ENCODE measurements at places on chromosomes 2 and 18.

DNA sequence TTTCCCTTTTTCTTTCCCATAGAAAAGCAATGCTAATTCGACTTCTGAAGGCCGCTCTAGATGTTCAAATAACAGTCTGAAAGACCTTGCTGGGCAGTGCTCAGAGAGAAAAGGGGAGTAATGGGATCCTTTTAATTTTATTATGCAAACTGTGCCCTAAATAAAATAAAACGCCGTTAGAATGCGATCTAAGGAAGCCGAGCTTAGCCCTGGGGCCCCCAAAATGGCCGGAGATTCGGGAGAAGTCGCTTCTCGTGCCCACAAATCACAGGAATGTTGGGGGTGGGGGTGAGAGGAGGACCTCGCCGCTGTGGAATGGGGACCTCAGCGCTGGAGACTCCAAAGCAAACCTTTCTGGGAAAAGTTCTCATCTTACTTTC lies 8.4 kb upstream of the POU3F3 start:
- no peak for DNase-seq

DNA sequence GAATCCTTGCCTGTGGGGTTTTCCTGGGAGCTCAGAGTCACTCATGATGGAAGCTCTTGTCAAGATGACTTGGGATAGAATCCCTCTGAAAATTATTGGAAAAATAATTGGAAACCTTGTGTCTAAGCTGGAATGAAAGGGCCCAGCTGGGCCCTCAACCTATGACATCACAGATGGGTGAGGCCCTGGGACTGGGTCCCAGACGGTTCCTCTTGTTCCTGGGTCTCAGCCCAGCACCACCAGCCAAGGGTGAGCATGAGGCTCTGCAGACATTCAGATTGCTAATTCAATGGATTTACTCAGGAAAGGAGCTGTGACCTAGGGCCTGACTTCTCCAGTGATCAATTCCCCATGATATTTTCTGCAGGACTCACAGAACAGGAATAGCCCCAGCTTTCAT lies 188.3 kb upstream of the MYT1L start:
- DNase-seq: no peak

DNA sequence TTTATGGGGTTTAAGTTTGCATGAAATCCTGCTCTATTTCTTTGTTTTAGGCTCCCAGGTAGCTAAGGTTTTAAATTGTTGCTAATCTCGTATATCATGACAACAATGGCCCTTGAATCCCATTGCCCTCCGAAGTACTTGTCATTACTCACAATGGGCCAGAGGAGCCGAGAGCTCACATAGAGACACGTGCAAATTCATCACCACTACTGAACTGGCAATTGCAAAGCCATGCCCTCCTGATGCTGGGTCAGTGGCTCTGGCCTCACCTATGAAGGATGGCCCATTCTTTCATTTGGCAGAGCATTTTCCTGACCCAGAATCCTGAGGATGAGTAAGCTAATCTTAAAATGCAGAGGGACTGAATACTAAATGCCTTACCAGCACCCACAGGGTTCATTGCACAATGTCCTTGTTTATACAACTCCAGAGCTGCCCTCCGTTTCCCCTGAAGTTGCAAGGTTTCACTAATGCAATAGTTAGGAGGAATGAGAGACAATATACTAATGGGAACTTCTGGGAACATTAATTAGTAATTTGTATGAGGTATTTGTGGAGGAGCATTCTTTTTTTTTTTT lies 71.6 kb upstream of the GAREM1 start:
- no peak for DNase-seq

DNA sequence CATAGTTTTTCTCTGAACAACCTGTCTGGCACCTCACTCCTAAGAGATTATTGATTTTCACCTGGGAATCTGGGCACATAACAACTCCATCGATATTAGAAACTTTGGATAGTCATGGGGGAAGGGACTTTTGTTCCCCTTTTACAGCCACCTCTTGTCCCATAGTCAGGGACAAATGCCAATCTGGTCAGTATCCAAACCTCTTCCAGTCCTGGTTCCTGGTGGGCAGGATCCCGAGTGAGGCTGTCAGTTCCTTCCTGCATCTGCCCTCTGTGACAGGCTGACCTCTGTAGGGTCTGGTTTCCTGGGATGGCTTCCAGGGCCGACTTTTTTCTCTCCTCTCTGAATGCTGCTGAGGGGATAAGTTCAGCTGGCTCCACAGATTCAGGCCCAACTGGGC lies 11.0 kb downstream of the KIF5C start:
- DNase-seq: no peak

DNA sequence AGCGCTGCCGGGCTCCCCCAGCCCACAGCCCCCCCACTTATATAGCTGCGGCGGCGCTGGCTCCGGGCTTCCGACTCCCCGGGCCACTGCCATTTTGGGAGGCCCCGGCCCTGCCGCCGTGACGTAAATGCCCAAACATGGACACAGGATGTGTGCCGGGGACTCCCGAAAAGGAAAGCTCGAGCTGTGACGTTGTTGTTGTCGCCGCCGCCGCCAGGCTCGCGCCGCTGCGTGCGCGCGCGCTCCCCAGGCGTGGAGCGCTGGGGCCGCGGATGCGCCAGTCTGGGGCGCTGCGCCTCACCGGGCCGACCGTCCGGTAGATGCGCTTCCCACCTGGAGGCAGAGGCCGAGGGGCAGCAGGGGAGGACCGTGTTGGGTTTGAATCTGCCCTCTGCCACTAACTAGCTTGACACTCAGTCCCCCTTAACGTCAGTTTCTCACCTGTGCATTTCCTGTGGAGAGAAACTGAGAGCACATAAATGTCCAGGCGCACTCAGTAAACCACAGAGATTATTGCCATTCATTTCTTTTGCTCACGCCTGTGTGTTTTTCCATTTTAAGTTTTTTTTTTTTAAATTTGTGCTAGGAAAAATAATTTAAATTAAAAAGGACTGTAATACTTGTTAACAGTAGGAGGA lies at the start of gene EGR4:
EGR4 (minus strand) TSS at position 15 of the 638 bp plus-strand sequence. CDS start 231 bp downstream, outside the sequence.
- DNase-seq: no peak
